ENCODE measurements at places on chromosomes 2 and 18. TPM values are rescaled to one million over a fixed set of nuclear protein-coding genes. Genes with fewer than 3 reads are reported as not detected.
A peak's percentile ranks its signal among the peaks of the same experiment; 100 is the strongest.

GRCh38 chr2:232030229-232030628 lies 68.7 kb downstream of the DIS3L2 start:
- peaks cover 20% of the 10 kb centered on the region for H3K36me3 ChIP-seq
- no peak overlapping the region for H3K27ac ChIP-seq
- H3K27me3 ChIP-seq = no peaks in the 10 kb centered on the region
- H3K4me3 ChIP-seq = no peak overlapping the region

GRCh38 chr2:99576775-99577174 lies 87.0 kb upstream of the REV1 start:
- no peak overlapping the region for H3K27ac ChIP-seq
- no peaks in the 10 kb centered on the region for H3K27me3 ChIP-seq
- H3K4me1 ChIP-seq = no peaks in the 10 kb centered on the region
- no peaks in the 10 kb centered on the region for H3K36me3 ChIP-seq

DTNB gene
- 10.5 TPM for total RNA-seq

KRTCAP3 gene
- total RNA-seq = 65.2 TPM

ZNF804A gene
- not detected for total RNA-seq

CCDC88A gene
- total RNA-seq = 85.4 TPM

DNA sequence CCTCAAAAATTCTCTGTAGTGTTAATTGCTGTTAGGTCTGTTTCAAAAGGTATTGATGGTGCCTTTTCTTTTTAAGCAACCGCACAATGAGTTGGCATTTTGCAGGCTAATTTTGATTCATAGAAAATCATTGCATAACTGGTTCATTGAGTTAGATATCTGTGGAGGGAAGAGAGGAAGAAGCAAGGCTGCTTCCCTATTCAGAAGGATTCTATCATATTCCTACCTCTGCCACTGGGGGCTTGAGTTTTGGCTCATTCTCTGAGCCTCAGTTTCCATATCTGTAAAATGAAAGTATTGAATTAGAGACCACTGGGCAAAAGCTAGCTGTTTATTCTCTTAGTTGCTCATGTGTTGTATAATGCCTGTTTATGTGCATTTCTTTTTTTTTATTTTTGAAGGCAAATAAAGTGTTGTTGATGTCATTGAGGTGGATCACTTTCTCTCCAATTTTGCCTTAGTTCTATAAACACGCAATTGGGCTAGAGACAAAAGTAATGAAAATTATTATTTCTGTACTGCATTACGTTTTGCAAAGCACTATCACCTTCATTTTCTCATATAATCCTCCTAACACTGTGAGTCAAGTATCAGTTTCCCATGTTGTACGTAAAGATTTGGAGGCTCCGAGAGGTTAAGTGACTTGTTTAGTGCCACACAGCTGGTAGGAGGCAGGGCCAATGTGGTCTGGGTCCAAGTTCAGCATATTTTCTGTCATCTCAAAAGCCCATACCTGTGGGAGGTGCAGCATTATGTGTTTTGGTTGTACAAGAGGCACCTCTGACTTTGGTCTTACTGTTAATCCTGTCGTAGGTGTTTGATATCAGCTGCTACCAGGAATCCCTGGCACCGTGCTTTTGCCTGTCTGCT lies 5.9 kb downstream of the TRIB2 start:
- H3K4me3 ChIP-seq = no peak overlapping the region
- H3K27ac ChIP-seq = peak overlapping the region; percentile 97
- no peaks in the 10 kb centered on the region for H3K27me3 ChIP-seq
- peaks cover 37% of the 10 kb centered on the region for H3K36me3 ChIP-seq
- no peak for DNase-seq

EFR3B gene
- total RNA-seq = not detected

- peak; percentile 1 for DNase-seq
- H3K27ac ChIP-seq = no peak overlapping the region
- no peaks in the 10 kb centered on the region for H3K27me3 ChIP-seq
- H3K4me1 ChIP-seq = no peaks in the 10 kb centered on the region
Observed at GRCh38 chr2:125254010-125254409, 1228.9 kb downstream of the CNTNAP5 start.

ALLC gene
- not detected for total RNA-seq

IL1R1 gene
- total RNA-seq = 67.7 TPM

Data from stomach (tissue), 19 donors.